Body of pancreas (tissue), 4 donors: ENCODE measurements at places on chromosomes 12 and 14.

GRCh38 chr12:29743801-29744200, 39.9 kb downstream of the TMTC1 start:
- DNase-seq, result no peak

GRCh38 chr14:76309572-76310162, 66.3 kb upstream of the ESRRB start:
- DNase-seq, result no peak

- no peak for DNase-seq
These were observed 20.6 kb downstream of the CNIH1 start for GRCh38 chr14:54420478-54421142.

GRCh38 chr12:66964629-66965028, 285.8 kb upstream of the GRIP1 start:
- no peak for DNase-seq

DNA sequence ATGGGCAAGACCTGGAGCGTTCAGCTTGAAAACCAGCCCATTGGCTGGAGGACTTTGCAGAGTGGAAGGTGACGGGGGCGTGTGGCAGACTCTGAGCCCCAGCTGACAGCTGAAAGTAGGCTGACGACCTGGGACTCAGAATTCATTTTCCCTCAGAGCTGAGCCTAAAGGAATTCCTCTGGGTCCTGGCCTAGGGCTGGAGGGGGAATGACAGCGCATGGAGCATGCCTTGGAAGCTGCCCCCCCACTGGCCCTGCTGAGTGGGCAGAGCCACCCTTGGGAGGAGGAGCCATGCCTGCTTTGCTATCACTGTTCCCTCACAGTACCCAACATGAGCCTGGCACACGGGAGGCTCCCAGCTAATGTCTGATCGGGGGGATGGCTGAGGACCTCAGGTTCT, 25.4 kb upstream of the SMOC1 start:
- no peak for DNase-seq

DNA sequence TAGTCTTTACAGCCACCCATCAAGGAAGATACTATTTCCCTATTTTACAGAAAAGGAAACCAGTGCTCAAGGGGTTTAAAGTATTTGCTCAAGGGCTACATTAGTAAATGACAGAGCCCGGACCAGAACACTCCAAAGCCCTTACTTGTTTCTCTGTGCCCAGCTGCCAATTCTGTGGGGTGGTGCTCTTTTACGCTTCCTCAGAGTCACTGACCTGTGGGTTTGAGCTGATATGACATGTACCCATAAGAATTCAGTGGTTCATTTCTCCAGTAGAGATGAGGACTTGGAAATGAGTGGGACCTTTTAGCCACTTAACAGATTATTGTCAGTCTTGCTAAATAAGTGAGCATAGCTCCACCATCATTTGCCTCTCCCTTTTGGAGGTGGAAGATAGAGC, 37.4 kb upstream of the NKX2-8 start:
- no peak for DNase-seq

GRCh38 chr12:104291867-104292524, 11.5 kb upstream of the EID3 start:
- no peak for DNase-seq

GRCh38 chr12:49689237-49689636, 18.0 kb downstream of the FMNL3 start:
- DNase-seq, result no peak

GRCh38 chr14:96215452-96216244, 11.0 kb downstream of the BDKRB2 start:
- no peak for DNase-seq

DNA sequence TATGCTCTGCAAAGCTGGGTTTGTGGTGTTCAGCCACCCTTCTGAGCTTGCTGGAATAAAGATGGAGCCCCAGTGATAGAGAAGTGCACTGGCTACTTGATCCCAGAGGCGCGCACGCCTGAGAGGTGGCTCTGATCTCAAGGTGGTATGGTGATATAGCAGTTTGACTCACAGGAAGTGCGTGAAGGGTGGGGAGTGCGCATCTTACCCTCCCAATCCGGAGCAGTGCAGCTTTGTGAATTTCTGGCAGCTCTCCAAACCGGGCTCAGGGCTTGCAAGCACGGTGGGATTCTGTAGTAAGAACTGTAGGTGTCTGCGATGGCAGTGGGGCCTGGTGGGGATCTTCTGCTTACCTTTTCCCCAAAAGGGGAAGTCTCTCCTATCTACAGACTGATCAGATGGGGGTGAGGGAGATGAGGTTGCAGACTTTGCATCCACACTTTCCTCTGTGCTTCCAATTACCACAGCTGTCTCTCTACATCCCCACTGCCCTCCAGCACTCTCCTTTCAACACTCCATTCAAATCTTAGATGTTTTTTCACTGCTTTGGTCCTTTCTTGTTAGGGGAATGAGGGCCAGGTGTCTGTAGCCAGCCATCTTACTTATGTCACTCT, 197.4 kb upstream of the SLC38A2 start:
- DNase-seq, result no peak

DNA sequence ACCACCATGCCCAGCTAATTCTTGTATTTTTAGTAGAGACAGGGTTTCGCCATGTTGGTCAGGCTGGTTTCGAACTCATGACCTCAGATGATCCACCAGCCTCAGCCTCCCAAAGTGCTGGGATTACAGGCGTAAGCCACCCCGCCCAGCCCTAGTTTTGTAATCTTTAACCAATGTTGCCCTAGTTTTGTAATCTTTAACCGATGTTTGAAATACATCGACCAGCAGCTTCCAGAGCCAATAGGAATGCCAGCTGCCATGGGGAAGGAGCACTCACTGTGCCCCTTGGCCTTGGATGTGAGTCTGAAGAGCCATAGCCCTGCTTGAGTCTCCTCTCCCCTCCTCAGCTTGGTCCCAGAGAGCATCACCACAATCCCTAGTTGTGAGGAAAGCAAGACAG, 209.3 kb upstream of the RGS6 start:
- no peak for DNase-seq
